HuH-7 (cell line): ENCODE measurements at places on chromosomes 3 and 15.
A peak's percentile ranks its signal among the peaks of the same experiment; 100 is the strongest.

DNA sequence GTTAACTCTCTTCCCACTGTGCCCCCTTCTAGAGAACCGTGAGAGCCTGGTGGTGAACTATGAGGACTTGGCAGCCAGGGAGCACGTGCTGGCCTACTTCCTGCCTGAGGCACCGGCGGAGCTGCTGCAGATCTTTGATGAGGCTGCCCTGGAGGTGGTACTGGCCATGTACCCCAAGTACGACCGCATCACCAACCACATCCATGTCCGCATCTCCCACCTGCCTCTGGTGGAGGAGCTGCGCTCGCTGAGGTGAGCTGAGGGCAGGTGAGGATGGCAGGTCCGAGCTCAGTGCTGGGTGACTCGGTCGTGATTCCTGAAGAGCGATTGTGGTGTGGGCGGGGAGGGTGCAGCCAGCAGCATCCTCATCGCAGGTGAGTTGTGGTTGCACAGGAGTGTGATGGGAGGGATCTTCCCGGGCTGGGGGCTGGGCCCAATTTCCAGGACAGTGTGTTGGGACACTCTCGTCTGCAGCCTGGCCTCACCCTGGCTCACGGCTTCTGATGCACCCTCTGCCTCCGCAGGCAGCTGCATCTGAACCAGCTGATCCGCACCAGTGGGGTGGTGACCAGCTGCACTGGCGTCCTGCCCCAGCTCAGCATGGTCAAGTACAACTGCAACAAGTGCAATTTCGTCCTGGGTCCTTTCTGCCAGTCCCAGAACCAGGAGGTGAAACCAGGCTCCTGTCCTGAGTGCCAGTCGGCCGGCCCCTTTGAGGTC is 8.0 kb downstream of the MCM2 start:
- DNase-seq: no peak

GRCh38 chr15:48722764-48723661 is 77.5 kb upstream of the FBN1 start:
- no peak for DNase-seq

DNA sequence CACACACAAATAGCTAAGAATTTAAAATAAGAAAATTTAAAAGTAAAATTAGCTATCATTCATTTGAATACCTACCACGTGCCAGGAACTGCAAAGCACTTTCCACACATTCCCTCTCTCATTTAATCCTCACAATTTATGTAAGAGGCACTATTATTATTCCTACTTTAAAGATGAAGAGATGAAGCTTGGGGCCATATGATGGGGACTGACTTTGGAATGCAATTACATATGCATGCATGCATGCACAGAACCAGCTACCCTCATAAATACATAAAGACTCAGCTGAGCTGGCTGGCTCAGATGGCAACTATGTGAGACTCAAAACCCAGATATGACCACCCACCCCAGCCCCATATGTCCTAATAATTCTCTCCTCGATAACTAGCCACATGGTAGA is 31.7 kb upstream of the THUMPD3 start:
- DNase-seq: no peak

DNA sequence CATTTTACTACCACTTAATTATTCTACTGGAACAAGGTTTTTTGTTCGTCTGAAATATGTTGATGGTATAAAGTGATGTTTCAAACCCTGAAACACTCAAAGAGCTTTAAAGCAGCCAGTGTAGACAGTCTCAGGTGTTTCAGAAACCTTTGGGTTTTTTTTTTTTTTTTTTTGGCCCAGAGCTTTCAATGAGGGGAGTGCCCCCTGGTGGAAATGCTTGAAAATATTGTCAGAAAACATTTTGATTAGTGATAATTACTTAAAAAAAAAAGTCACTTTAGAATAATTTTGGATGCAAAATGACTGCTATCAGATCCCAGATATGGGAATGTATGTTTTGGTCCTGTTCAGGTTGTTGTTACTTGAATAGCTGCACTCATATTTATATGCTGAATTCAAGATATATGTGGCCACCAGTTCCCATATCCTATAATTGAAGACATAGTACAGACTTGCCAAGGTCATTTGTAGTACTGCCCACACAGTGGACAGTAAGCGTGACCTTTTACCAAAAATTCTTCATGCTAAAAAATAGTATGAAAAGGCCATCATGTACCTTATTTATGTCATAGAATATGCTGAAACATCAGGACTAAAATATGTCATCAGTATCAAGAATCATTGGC is 35.9 kb downstream of the SATB1 start:
- DNase-seq: no peak

- DNase-seq: no peak
These were observed 669.7 kb downstream of the ROBO1 start for GRCh38 chr3:79097964-79098660.

- no peak for DNase-seq
These were observed 31.2 kb upstream of the PTX3 start for GRCh38 chr3:157405457-157405856.

- no peak for DNase-seq
These were observed 7.4 kb downstream of the RRP9 start for GRCh38 chr3:51934139-51934850.

- no peak for DNase-seq
These were observed 802.6 kb upstream of the ALCAM start for GRCh38 chr3:104564045-104564643.

DNA sequence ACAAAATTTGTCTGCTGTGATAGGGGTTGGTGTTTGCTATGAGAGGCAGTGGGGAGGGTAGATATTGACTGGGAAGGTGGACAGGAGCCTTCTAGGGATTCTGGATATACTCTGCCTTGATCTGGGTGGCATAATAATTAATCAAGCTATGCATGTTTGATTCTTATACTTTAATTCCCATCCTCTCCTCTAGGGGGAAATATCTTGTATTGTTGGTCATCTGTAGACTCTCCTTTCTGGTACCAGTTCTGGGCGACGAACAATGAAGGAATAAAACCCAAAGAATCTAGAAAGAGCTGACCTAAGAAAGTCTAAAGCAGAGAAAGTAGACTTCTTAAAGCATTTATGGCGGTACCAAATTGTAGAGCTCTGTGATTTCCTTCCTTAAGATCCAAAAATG is 198.2 kb upstream of the STRIT1 start:
- no peak for DNase-seq

DNA sequence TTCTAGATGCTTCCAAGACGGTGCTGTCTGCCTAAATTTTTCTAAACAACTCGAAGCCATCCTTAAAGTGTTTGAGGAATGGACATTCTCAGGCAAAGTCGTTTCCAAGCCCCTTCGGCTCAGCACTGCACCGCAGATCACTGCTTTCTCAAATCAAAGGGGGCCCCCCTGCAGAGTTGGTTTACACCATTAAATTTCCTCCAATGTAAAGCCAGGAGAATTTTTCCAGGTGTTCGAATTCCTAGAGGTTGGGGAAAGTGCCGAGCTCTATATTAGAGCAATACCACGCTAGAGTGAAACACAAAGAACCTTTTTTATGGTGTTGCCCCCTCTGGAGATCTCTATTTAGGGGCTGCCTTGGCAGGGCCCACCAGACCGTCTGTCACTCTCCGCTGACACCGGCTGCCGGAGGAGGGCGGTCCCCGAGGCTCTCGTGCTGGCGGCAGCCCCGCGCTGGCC is 277.9 kb upstream of the NR2F2 start:
- DNase-seq: no peak

DNA sequence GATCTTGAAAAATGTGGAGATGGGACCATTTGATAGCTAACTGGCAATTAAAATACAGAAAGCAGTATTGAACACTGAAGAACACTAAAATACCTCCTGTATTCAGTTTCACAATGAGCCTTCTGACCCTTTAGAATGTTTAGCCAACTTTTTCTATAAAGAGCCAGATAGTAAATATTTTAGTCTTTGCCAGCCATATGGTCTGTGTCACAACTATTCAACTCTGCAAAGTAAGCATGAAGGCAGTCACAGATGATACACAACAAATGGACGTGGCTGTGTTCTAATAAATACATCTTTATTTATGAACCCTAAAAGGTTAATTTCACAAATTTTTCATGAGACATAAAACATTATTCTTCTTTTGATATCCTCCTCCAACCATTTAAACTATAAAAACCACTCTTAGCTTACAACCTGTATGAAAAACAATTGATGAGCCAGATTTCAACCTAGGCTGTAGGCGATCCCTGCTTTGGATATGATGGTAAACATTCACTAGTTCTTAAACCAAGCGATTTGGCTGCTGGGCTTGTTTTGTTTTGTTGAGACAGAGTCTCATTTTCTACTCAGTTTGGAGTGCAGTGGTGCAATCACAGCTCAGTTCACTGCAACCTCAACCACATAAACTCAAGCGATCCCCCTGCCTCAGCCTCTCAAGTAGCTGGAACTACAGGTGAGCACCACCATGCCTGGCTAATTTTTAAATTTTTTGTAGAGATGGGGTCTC is 13.6 kb upstream of the CSPG5 start:
- DNase-seq: no peak

GRCh38 chr3:66836363-66837152 is 161.5 kb upstream of the KBTBD8 start:
- DNase-seq: no peak

DNA sequence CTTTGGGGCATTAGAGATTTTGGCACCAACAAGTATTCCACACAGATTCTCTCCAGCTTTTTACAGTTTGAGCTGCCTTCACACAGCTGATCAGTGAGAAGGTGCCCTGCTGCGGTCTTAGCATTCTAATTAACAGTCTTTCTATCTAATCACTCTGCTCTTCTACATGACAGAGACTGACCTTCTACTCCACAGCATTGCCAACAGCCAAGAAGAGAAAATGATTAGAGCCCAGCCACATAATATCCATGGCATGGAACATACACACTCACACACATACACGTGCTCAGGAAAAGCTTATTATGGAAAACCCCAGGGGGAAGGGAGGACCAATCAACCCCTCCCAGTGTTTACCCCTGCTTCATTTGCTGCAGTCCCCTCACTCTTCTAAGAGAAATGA is 76.1 kb upstream of the PPP2R3A start:
- no peak for DNase-seq

DNA sequence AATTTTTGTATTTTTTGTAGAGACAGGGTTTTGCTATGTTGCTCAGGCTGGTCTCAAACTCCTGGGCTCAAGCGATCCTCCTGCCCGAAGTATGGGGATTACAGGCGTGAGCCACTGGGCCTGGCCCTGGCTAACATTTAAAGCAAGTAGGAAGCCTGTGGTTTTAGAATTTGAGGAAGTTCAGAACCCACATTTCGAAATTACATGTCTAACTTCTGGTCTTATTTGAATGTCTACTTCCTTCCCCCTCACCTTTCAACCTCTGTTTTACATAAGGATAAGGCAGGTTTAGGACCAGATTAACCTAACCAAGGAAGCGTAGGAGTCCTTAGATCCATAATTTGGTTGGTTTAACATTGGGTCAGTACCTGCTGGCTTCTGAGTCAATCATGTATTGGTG is 120.5 kb upstream of the PROK2 start:
- no peak for DNase-seq

DNA sequence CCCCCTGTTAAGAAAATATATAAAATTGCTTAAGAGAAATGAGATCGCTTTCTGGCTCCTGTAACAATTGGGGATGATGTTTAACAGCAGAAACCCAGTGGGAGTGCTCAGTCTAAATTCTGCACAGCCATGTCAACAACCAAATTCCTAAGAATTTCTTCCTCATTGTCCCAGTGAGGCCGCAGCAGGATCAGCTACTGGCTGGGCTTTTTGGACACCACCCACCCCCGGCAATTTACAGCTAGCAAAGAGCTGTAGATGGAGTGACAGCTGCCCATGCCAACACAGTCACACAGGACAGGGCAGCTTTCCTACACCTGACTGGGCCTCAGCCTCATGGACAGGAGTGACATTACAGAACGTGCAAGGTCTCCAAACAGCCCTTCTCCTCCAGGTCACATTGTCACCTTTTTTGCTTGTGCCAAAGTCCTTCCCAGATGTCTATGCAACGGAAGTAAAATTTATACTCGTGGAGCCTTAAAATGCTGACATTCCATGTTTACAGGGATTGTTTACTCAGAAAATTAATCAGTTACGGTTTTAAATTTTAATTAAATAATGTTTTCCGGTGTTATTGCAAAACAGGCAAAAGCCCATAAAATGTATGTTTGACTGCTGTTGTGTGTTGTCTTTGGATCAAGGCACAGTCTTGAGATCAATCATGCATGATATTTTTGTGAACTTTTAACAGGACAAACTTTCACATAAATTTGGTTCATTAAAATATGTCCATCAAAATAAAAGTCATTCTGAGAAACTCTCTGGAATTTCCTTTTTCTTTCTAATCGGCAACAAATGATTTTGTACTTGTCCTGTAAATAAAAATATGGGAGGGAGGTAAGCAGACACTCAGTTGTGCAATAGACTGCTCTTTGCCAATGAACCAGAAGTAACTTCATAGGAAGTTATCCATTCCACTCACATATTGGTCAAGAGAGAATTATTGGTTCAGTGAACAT is 943.2 kb downstream of the MCTP2 start:
- DNase-seq: no peak

DNA sequence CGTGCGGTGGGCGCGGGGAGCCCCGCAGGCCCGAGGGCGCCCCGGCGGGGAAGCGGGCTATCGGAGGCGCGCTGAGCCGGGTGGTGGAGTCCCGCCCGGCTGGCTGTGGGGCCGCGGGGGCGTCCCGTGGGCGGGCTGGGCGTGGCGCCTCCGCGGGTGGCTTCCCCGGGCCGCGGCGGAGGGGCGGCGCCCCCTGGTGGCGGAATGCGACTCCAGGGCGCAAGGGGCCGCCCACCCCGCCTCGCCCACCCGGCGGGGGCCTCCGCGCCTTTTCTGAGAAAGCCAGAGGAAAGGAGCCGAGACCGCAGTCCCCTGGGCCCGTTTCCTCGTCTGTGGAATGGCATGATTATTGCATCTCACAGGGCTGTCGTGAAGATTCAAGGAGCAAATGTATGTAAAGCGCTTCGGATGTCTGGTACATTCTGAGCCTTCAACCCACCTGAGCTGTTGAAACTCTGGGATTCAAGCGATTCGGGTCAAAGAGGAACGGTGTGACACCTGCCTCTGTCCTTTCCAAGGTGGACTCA is 31.9 kb upstream of the RAB6B start:
- DNase-seq: peak; percentile 85
